Activated CD4-positive, CD25-positive, alpha-beta regulatory T cell (primary cell): ENCODE measurements at places on chromosomes 5 and 9.
A peak's percentile ranks its signal among the peaks of the same experiment; 100 is the strongest.

DNA sequence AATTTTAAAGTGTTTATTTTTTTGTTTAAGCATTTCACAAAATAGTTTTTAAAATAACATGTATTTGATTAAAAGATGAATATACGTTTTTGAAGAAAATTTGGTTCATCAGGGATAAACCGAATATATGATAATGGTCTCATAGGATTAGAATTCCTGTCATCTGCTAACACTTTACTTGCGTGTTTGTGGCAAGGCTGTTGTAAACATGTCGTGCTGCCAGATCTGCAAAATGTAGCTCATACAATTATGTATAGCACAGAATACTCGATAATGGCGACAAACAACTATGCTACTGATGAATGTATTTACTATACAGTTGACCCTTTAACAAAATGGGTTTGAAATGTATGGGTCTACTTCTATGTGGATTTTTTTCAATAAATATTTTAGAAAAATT lies 7.2 kb upstream of the TXNDC8 start:
- DNase-seq: no peak

DNA sequence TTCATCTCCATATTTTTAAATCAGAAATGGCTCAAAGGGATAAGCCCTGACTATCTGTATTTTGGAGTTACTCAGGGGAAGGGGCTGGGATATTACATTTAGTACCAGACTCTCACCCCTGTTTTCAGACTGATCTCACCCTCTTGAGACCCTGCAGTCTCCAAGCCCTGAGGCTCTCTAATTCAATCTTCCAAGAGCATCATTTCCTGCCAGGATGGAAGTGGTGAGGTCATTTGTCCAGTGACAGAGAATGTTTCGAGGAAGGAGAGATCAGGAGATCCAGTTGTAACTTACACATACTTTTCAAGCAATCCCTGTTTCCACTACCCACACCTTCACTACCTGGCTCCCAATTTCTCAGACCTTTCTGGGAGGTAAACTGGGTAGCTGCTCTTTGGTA lies 295.5 kb upstream of the EFNA5 start:
- no peak for DNase-seq

DNA sequence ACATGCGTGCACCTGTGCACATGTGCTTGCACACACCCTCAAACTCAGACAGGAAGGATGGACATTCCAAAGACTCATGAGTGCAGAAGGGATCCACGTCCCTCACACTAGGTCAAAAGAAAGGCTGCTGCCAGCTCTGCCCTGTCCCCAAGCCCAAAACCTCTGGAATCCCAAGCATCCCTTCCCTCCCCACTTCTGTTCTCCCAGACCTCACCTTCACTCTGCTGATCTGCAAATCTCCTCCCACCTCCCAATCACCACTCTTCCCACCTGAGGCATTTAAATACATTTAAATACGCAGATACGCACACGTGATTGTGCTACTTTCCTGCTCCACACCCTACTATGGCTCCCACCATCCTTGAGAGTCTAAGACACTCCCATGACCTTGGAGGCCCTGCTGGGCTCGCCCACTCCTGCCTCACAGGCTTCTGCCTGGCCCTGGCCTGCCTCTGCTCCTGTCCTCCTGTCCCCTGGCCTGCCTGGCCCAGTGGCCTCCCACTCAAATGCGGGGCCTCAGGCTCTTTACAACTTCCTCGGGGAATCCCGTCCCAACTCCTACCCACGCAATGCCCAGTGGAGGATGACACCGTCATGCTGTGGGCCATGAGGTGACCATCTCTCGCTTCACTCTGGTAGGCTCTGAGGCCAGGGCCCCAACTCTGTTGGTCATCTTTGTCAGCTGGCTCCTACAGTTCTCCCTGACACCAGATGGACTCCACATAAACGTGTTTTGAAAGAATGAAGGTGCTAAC lies 478.4 kb upstream of the DAP start:
- DNase-seq: no peak

DNA sequence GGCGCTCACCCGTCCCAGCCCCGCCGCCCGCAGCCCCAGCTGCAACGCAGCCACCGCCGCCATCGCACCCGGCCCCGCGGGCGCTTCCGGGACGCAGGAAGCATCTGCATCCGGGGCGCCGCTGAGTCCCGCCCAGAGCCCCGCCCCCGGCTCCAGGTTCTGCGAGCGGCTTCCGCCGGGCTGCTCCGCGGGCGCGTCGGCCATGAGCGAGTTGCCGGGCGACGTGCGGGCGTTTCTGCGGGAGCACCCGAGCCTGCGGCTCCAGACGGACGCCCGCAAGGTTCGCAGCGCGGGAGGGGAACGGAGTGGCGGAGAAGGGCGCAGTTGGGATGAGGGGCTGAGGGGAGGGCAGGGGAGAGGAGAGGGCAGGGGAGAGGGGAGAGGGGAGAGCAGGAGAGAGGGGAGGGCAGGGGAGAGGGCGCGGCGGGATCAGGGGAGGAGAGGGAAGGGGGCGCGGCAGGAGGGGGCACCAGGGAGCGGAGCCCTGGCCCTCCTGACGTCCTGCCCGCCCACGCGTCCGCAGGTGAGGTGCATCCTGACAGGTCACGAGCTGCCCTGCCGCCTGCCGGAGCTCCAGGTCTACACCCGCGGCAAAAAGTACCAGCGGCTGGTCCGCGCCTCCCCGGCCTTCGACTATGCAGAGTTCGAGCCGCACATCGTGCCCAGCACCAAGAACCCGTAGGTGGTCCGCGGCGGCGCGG lies at the start of the genes SURF1 and SURF2:
Gene SURF1, minus strand, starts transcription at position 97 of the 701 bp plus-strand sequence. Its CDS starts 34 bp downstream, at position 63.
Gene SURF2, plus strand, starts transcription at position 160 of the 701 bp plus-strand sequence. Its CDS starts 43 bp downstream, at position 203.
- DNase-seq: peak; percentile 90

- DNase-seq: no peak
Observed at GRCh38 chr5:68440651-68441050, 225.1 kb downstream of the PIK3R1 start.

GRCh38 chr5:142363619-142363963 lies 38.8 kb upstream of the SPRY4 start:
- DNase-seq: no peak

- DNase-seq: no peak
Observed at GRCh38 chr5:28512648-28513047, 1474.3 kb upstream of the CDH9 start.

DNA sequence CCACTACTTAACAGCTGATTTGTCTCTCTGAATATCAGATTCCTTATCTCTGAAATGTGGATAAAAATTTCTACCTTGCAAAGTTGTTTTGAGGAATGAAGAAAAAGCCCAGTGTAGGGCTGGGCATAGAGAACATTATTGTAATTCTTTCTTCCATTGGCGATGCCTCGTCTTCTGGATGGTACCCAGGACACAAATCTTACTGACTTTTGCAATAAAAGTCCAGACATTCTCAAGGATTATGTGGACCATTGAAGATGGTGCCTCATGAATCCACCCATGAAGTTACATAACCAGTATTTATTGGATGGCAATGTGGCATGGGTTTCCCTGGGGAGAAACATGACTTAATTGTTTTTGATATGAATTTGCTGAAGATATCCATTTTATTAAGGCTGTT lies 33.1 kb downstream of the NNT start:
- DNase-seq: no peak

- no peak for DNase-seq
Observed at GRCh38 chr5:96902876-96903275, 26.6 kb downstream of the ERAP2 start.

DNA sequence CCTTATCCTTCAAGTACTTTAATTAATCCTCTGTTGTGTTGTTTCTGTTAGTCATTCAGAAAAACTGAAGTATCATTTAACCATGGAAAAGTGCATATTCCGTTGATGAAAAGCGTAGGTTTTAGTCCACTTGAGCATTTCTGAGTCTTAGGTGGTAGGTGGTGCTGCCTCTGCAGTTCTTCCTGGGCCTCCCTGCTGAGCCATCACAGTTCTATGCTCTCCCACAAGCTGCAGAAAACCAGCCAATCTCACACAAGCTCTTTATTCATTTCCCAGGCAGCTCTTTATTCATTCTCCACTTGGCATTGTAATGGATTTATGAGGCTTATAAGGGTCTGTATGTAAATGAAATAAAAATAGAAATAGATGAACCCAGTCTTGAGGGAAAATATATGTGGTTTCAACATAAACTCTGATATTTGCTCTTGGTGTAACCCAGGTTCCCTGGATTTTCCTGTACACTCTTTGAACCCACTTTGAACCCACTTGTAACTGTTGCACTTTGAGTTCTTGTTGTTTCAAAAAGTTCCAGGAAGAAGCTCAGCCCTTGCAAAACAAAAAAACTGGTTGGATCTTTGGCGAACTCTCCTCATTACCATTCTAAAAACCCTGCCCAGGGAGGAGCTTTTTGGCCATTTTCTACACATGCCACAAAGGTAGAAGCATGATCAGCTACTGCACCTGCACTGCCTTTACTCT lies 56.0 kb downstream of the ZNF510 start:
- no peak for DNase-seq

- DNase-seq: no peak
Observed at GRCh38 chr9:132008855-132009812, 70.5 kb downstream of the MED27 start.

- DNase-seq: no peak
Observed at GRCh38 chr5:107486489-107486888, 184.2 kb downstream of the EFNA5 start.

DNA sequence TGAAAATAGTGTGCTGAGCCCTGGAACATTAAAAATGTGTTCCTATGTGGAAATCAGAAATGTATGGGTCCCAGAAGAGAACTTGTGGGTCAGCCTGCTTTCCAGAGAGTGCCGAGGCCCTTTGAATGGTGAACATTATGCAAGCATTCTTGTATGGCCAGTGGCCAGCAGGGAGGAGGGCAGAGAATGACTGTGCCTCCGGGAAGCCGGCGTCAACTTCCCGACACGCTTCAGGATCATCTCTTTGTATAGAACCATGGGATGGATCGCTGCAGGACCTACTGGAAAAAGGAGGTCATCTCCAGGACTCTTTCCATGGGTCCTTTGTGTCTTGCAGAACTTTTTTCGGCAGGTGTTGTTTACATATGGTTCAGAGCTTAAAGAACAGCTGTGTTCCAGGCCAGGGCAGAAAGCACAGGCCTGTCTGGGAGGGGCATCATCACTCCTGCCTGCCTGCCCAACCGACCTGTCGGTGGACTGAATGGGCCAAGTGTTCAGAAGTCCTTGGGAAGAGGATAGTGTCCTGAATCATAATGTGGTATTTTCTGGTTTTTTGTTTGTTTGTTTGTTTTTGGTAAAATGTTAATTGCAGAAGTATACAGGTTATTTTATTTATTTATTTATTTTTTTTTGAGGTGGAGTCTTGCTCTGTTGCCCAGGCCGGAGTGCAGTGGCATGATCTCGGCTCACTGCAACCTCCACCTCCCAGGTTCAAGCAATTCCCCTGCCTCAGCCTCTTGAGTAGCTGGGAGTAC lies 9.0 kb downstream of the PRRC2B start:
- DNase-seq: no peak

DNA sequence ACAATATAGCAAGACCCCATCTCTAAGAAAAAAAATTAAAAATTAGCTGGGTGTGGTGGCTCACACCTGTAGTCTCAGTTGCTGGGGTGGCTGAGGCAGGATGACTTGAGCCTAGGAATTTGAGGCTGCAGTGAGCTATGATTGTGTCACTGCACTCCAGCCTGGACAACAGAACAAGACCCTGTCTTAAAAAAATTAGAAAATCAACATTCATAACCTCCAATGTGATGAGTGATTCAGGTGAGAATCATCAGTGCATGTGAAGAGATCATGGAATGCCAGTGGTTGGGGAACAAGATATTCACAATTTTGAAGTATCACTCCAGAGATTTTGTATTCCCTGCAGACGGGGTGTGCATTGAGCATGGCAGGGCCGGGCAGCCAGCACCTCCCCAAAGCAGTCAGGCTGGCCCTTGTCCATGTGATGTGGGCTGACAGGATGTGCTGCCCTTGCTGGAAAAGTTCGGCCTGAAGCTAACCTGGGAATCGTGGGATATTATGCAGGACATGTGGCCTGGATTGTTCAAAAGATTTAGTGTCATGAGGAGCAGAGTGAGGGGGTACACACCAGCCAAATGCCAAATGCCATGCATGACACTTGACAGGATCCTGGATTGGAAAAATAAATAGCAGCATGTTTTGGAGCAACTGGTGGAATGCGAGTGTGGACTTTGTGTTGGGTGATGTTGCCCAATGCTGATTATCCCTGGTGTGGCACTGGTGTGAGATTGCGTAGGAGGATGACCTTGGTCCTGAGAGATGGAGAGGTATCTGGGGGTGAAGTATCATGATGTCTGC lies 189.0 kb downstream of the RGS3 start:
- DNase-seq: no peak

DNA sequence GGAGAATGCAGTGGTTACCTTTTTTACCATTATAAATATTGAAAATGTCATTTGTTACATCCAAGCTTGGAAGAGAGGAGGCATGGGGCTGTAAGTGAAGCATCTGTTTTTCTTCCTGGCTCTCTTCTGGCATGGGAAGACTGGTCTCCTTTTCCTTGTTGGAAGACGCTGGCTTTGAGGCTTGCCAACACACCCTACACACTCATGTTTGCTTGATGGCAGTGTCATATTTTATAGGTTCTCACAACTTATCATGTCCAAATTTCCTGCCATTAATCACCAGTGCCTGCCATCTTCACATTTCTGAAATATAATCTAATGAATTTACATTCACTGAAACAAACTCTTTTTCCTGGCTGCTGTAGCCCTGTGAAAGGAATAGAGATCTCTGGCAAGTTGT lies 252.9 kb downstream of the MAN2A1 start:
- DNase-seq: no peak

DNA sequence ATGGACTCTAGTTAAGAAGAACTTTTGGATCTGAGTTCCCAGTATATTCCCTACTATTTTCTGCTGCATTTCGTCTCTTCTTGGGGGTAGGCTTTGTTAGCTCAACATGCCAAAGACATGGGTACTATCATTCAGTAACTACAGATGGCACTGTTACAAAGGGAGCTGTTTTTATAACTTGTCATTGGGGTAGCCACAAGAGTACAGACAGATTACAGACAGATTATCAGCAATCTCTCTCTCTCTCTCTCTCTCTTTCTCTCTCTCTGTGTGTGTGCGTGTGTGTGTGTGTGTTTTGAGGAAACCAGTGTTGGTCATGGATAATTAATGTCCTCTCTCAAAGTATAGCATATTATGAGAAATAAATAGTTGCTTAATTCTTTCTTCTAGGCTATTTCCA lies 116.1 kb downstream of the WDR70 start:
- DNase-seq: no peak

- no peak for DNase-seq
Observed at GRCh38 chr5:146337264-146337904, 1.3 kb upstream of the POU4F3 start.

- DNase-seq: no peak
Observed at GRCh38 chr5:151020304-151021110, at the start of gene GPX3. GPX3 (plus strand) TSS chr5:151020591; CDS start chr5:151020655, 64 bp downstream.

GRCh38 chr5:79938468-79938867 lies 52.6 kb downstream of the MTX3 start:
- no peak for DNase-seq

GRCh38 chr9:129640086-129640870 lies 1.7 kb downstream of the ASB6 start:
- DNase-seq: no peak

DNA sequence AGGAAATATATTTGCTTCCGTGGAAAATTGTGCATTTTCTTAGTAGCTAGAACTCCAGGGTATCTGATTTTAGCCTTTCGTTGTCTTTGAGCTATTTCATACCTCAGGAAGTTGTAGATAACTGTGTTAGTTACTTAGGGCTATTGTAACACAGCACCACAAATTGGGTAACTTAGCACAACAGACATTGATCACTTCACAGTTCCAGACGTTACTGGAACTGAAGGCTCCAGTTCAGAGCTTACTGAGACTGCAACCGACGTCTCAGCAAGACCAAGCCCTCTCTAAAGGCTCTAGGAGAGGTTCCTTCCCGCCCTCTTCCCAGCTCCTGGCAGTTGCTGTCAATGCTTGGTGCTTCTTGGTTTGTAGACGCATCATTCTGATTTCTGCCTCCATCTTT lies 17.7 kb upstream of the ANKRD33B start:
- no peak for DNase-seq
